ENCODE measurements at places on chromosomes 3 and 15. TPM values are rescaled to one million over a fixed set of nuclear protein-coding genes. Genes with fewer than 3 reads are reported as not detected.

CYP11A1 gene
- total RNA-seq = not detected

PLA2G4F gene
- not detected for total RNA-seq

GRM7 gene
- total RNA-seq = not detected

LRRN1 gene
- total RNA-seq = not detected

LRTM1 gene
- not detected for total RNA-seq

GRAMD2A gene
- not detected for total RNA-seq

GALNT15 gene
- total RNA-seq = 0.03 TPM

GOLGA8H gene
- 2.4 TPM for total RNA-seq

SIDT1 gene
- 0.38 TPM for total RNA-seq

UPK1B gene
- 10.7 TPM for total RNA-seq

CHRNA7 gene
- 4.0 TPM for total RNA-seq

APOD gene
- 0.72 TPM for total RNA-seq

CPLX3 gene
- not detected for total RNA-seq

REC114 gene
- not detected for total RNA-seq

GATA2 gene
- 4.1 TPM for total RNA-seq

ARGFX gene
- total RNA-seq = not detected

SLC12A1 gene
- total RNA-seq = not detected
